Pancreas (tissue), 10 donors: ENCODE measurements at places on chromosomes 3 and 15. TPM values are rescaled to one million over a fixed set of nuclear protein-coding genes. Genes with fewer than 3 reads are reported as not detected.

The PIF1 gene
- total RNA-seq = 0.66 TPM

The CHST13 gene
- not detected for total RNA-seq

The P2RY13 gene
- total RNA-seq = 1.9 TPM

GRCh38 chr3:15040844-15041243 is 24.3 kb downstream of the MRPS25 start:
- no peaks in the 10 kb centered on the region for H3K27me3 ChIP-seq
- H3K4me1 ChIP-seq = no peaks in the 10 kb centered on the region
- H3K27ac ChIP-seq = no peak overlapping the region

- H3K27ac ChIP-seq = no peak overlapping the region
- H3K4me3 ChIP-seq = no peak overlapping the region
- H3K4me1 ChIP-seq = no peaks in the 10 kb centered on the region
- no peaks in the 10 kb centered on the region for H3K36me3 ChIP-seq
- no peaks in the 10 kb centered on the region for H3K27me3 ChIP-seq
These were observed 212.2 kb upstream of the LRRN1 start for GRCh38 chr3:3586843-3587646.

DNA sequence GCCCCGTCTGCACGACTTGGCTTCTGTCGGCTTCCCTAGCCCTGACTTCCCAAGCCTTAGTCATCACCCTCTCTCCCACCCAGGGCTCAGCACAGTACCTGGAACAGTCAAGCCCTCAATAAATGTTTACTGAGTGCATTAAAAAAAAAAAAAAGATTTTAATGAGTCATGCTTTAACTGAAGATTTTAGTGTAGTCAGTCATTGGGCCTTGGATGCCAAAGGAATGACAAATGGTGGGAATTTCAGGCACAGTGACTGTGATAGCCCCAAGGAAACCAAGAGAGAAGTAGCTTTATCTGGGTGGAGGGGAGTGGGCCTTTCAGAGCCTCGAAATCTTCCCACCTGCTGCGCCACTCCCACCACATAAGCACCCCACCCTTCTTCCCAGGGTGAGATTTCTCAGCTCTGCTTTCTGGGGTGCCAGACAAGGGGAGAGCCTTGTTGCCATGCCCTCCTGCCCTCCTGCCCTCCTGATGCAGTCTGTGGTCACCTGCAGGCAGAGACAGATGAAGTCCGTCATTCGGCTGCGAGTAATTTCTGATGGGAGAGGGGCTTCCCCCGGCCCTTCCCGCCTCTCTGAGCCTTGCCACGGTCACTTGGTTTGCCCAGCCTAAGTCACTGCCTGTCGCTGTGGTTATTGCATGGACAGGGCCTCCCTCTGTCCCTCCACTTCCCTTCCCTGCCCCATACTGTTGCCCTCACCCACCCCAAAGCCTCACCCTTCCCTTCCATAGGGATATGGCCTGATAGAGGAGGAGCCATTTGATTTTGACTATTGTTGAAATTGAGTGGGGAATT is 41.8 kb downstream of the SMAD3 start:
- H3K27me3 ChIP-seq = no peaks in the 10 kb centered on the region
- H3K4me3 ChIP-seq = no peak overlapping the region
- H3K27ac ChIP-seq = peak overlapping the region; percentile 64
- peak; percentile 86 for DNase-seq
- peaks cover 36% of the 10 kb centered on the region for H3K4me1 ChIP-seq

GRCh38 chr3:155880286-155880685 is 9.8 kb downstream of the GMPS start:
- H3K27me3 ChIP-seq = no peaks in the 10 kb centered on the region
- peaks cover 12% of the 10 kb centered on the region for H3K4me1 ChIP-seq
- no peak overlapping the region for H3K27ac ChIP-seq
- no peaks in the 10 kb centered on the region for H3K36me3 ChIP-seq

DNA sequence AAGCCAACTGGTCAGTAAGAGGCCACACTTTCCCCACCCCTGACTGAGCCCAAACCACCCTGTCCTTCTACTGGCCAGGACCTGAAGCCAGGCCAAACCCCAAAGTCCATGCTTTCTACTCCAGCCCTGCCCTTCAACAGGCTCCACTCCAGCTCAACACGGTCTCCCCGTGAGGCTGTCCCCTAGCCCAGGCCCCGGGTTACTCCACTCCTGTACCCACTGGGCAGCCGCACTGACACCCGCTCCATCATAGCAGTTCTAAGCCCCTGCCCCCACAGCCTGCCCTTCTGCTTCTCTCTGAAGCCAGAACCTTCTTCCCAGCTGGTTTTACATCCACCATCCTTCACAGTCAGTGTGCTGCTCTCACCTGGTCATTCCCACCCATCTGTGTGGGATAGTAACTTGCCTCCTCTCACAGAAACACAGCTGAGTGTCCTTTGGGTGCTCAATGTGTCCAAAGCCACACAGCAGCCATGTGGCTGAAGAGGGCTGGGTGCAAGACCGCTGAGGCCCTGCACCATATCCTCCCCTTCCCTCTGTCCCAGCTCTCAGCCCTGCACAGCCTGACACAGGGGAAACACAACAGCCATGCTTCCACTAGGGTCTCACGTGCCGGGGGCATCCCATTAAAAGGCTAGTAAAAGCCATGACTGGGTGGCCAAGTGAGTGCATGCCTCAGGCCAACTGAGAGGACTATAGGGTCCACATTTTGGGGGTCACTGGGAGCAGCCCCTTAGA is 38.1 kb downstream of the TLE3 start:
- peaks cover under 1% of the 10 kb centered on the region for H3K36me3 ChIP-seq
- no peak overlapping the region for H3K27ac ChIP-seq
- no peaks in the 10 kb centered on the region for H3K27me3 ChIP-seq
- peak; percentile 35 for DNase-seq

GRCh38 chr3:13158871-13159270 is 85.6 kb upstream of the IQSEC1 start:
- no peak overlapping the region for H3K4me3 ChIP-seq
- H3K27ac ChIP-seq = no peak overlapping the region
- no peaks in the 10 kb centered on the region for H3K4me1 ChIP-seq
- DNase-seq = no peak
- no peaks in the 10 kb centered on the region for H3K36me3 ChIP-seq

DNA sequence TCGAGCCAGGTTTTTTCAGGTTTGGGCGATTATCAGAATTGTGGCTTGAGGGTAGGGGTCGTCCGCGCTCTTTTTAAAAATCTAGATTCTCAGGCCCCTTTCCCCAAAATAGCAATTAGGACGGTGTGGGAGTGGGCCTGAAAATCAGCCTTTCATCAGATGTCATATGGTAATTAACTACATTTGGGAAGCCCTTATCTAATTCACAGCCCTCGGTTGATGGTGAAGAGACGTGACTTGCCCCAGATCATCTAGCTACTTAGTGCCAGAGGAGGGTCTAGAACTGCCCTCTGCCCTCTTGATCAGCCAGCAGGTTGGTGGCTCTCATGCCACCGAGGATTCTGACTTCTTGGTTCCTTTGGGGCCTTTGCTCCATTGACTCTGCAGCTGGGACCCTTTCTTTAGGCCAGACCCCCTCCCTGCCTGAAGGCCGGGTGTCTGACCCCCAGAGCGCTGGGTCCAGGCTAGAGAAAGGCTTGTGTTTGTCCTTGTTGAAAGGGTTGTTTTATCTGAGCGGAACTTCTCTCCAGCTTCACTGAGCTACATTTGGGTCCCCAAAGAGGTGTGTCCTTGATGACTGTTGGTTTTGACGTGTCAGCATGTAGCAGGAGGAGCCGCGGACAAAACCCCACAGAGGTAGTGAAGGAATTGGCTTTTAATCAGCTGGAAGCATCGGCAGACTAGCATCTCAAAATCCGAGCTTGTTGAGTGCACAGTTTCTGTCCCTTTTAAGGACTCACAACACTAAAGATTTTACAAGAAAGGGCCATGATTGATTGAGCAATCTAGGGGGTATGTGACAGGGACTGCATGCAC is 857 bp downstream of the AEN start:
- peak overlapping the region; percentile 98 for H3K4me3 ChIP-seq
- peaks cover 27% of the 10 kb centered on the region for H3K4me1 ChIP-seq
- H3K27me3 ChIP-seq = no peaks in the 10 kb centered on the region

GRCh38 chr3:194809382-194809781 is 123.7 kb downstream of the FAM43A start:
- H3K27ac ChIP-seq = no peak overlapping the region
- H3K36me3 ChIP-seq = no peaks in the 10 kb centered on the region
- no peaks in the 10 kb centered on the region for H3K4me1 ChIP-seq
- H3K4me3 ChIP-seq = no peak overlapping the region
- no peaks in the 10 kb centered on the region for H3K27me3 ChIP-seq
